ENCODE measurements at places on chromosomes 5 and 9.

DNA sequence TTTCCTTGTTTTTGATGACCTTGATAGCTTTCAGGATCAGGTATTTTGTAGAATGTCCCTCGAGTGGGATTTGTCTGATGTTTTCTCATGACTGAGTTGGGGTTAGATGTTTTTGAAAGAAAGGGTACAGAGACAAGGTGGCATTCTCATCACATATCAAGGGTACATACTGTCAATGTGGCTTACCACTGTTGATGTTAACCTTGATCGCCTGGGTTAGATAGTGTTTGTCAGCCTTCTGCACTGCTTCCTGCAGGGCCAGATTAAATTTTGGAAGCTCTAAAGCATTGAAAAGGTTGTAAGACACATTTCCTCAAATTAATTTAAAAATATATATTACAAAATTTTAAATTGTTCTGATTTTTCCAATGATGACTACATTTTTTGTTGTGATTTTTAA is 287.4 kb upstream of the ACTBL2 start:
- DNase-seq = no peak

DNA sequence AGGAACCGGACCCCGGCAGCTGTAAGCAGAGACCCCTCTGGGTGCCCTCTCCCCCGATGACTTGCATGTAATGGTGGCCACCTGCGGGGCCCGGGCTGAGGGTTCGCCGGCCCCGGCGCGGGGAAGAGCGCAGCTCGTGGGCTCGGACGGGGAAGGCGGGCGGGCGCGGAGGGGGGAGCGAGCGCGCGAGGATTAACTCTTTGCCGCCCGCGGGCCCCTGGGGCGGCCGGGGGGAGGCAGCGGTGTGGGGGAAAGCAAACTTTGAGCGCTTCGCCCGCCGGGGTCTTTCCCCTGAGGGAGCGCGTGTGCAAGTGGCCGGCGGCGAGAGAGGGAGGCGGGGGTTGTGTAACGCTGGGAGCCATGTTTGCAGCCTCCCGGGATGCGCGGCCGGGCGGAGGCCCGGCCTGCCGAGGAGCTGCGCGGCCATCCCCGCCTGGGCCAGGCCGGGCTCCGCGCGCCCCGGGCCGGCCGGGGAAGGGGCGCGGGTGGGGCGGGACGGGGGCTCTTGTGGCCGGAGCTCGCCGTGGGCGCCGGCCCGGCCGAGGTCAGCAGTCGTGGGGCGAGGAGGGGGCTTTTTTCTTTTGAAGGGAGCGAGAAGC is 547 bp downstream of the ANP32B start:
- peak; percentile 26 for DNase-seq

- no peak for DNase-seq
Measured at GRCh38 chr5:15646371-15646770, 146.4 kb downstream of the FBXL7 start.

DNA sequence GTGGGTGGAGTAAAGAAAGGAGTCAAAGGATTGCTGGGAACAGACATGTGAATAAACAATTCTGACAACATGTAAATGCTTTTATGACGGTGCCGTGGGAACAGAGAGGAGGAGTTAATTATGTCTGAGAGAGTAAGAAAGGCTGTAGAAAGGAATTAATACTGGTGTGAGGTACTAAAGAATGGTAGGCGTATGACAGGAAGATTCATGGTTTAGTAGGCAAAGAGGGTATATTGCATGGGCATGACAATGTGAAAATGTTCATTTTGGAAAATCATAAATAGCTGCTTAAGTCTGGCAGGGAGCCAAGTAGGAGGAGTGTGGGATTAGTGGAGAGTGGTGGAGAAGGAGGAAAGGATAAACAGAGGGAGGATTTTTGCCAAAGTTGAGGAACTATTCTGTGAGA is 19.7 kb downstream of the NAA35 start:
- peak; percentile 6 for DNase-seq

DNA sequence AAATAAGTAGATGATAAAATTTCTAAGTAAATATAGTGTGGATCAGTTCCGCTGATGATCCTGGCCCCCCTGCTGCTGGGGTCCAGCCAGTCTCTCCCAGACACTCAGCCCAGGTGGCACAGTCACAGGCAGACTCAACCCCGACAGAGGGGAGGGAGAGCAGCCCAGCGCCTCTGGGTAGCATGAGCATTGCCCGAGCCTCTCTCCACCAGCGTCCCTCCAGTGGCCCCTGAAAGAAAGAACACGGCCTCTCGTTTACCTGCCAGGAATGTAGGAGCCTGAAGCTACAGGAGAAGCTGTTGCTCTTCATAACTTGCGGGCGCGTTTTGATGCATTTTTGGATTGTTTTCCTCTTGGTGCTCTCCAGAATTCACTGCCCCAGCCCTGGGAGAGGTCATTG is 68.8 kb upstream of the ICE1 start:
- DNase-seq = no peak

DNA sequence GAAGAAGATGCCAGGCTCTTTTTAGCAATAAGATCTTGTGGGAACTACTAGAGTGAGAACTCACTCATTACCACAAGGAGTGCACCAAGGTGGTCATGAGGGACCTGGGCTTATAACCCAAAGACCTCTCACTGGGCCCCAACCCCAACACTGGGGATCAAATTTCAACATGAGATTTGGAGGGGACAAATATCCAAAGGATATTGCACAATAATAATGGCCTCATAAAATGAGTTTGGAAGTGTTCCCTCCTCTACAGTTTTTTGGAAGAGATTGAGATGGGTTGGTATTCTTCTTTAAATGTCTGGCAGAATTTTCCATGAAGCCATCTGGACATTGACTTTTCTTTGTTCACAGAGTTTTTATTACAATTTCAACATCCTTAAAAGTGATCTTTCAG is 38.0 kb upstream of the FAM120A start:
- no peak for DNase-seq

DNA sequence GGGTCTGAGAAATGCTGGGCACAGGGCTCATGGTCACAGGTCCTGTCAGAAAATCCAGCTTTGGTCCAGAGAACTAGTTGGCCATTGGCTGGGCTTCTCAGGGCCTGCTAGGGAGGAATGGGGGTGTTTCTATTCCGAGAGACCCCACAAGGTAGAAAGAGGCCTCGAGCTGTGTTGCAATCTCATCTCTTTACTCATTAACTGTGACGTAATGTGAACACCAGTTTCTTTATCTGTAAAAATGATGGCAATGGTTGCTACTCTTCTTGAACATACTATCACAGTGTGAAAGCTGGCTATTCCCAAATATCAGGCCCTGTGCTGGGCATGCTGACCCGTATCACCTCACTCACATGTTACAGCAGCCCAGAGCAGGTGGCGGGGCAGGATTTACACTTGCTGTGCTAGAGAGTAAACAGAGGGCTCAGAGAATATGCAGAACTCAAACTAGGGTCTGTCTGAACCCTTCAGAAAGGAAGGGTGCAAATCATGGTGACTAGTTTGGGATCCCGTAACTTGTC is 35.7 kb upstream of the SLC25A51 start:
- no peak for DNase-seq

DNA sequence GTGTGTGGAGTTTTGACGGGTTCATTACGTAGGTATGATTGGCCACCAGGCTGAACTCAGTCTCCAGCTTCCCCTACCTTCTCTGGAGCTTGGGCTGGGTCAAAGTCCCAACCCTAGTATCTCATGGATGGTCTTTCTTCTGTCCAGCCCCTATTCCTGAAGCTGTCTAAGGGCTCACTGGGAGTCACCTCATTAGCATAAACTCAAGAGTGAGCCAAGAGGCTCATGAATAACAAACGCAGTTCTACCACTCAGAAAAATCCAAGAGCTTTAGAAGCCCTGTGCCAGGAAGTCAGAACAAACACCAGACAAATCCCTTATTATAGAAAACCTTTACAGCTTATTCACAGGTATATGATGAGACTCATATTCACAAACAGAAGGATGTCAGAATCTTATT is 180.3 kb upstream of the NFIL3 start:
- no peak for DNase-seq

GRCh38 chr9:13279284-13280141 is at the start of gene MPDZ:
Gene MPDZ (minus strand): TSS chr9:13279692. CDS start chr9:13250315, 29,377 bp downstream.
- peak; percentile 66 for DNase-seq

DNA sequence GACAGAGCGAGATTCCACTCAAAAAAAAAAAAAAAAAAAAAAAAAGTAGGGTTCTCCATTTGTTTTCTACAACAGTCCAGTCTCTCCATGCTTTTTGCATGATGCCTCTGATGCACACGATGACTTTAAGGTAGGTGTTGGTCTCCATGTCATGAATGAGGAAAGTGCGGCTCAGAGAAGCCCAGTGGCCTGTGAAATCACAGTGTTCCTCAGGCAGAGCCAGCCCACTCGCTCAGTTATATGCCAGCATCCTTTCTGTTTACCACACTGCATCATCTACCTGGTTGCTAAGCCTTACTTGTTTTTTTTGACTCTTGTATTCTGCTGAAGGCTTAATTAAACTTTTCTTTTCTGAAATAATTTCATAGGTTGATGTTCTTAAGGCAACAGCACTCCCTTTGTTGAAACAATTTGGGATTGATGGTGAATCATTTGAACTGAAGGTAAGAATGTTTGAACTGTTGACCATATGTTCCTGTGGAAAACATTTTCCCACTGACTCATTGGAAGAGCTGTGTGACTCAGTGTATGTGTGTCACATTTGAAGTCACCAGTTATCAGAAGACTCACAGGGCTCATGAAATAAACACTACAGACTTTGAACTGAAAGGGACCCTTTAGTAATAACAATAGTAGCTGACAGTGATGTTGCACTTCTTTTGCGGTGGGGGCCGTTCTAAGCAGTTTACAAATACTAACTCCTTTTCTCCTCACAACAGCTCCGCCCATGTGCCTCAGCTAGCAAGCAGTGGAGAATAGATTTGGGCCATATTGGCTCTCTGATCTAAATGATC is 40.2 kb downstream of the RCL1 start:
- DNase-seq = peak; percentile 95

- DNase-seq = no peak
Measured at GRCh38 chr9:89731262-89732182, 126.7 kb downstream of the GADD45G start.

DNA sequence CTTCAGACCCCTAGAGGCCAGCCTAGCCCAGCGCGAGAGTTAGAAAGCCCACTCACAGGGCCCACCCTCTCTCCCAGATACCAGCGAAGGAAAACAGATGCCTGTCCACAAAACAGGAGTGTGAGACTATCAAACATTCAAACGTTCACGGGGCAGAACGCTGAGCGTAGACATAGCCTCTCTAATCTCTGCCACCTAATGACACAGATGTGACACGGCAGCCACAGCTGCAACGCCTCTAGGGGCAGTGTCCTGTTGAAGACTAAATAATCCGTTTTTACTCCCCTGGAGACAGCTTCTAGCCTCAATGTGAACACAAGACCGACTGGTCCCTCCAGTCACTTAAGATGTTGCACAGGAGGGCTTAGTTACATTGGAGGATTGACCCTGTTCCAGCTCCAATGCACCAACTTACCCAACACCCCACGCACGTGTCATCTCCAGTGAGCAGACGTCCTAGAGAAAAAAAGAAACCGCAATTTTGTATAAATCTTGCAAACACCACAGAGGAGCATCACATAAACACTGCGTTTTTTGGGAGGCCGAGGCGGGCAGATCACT is 14.3 kb downstream of the DIPK1B start:
- peak; percentile 27 for DNase-seq

DNA sequence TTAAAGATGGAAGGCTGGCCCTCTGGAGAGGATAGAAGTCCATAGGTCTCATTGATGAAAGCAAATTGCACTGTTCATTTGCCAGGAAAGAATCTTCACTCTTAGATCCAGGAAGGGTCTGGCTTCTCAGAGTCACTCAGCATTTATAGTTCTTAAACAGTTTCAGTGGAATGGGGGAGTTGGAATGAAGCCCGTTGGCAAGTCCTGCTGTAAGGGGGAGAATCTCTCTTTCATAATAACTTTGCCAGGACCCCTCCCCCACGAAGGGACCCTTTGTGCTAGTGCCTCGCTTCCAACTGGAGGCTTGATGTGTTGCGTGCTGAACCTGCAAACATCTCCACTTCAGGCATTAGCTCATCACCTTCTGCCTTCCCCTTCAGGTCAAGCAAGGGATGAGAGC is 57.1 kb downstream of the ENTREP1 start:
- DNase-seq = no peak

DNA sequence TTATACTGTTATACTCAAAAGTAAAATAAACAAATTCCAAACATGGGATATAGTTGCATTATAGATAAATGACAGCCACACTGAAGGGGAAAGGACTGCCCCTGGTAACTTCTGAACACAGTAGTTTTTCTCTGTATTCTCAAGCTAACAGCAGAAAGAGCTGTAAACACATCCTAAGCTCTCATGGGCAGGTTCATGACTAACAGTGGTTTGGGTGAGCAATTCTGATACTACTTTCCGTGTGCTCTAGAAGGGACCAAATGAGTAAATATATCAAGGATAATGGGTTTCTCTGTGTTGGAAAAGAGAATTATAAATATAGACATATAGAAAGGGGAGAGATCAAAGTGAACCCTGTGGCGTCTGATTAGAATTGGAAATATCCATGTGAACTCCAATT is 2.2 kb upstream of the LCN6 start:
- no peak for DNase-seq

GRCh38 chr5:16918156-16918555 is 17.9 kb downstream of the MYO10 start:
- DNase-seq = no peak
